ENCODE measurements at places on chromosomes 2 and 18. TPM values are rescaled to one million over a fixed set of nuclear protein-coding genes. Genes with fewer than 3 reads are reported as not detected.

CFAP210 gene
- total RNA-seq = 0.08 TPM

EFHD1 gene
- 0.35 TPM for total RNA-seq

UGT1A3 gene
- total RNA-seq = not detected

INHA gene
- total RNA-seq = not detected

ARHGEF33 gene
- 0.35 TPM for total RNA-seq

DAPL1 gene
- not detected for total RNA-seq

TPO gene
- total RNA-seq = not detected

MC4R gene
- total RNA-seq = not detected

CDCA7 gene
- 36.9 TPM for total RNA-seq

COL3A1 gene
- 0.76 TPM for total RNA-seq

STARD6 gene
- total RNA-seq = not detected

LPIN2 gene
- 66.6 TPM for total RNA-seq

LIMS1 gene
- total RNA-seq = 40.2 TPM

KRTCAP3 gene
- total RNA-seq = 4.8 TPM

MYO1B gene
- 11.0 TPM for total RNA-seq

HOXD4 gene
- total RNA-seq = not detected

CHRND gene
- not detected for total RNA-seq

C2orf72 gene
- not detected for total RNA-seq

GAL3ST2 gene
- 0.33 TPM for total RNA-seq

ACKR3 gene
- total RNA-seq = 0.73 TPM

NT5DC4 gene
- not detected for total RNA-seq

EFEMP1 gene
- 0.43 TPM for total RNA-seq

FOXD4L1 gene
- 0.18 TPM for total RNA-seq

ABCA12 gene
- not detected for total RNA-seq

SERPINB11 gene
- not detected for total RNA-seq

RAB17 gene
- 0.14 TPM for total RNA-seq

RNASEH1 gene
- 36.7 TPM for total RNA-seq

ORC4 gene
- total RNA-seq = 29.9 TPM

VAMP5 gene
- 9.3 TPM for total RNA-seq

SLC39A6 gene
- 39.4 TPM for total RNA-seq

ARMC9 gene
- total RNA-seq = 5.9 TPM

UPP2 gene
- total RNA-seq = not detected

CRYBA2 gene
- not detected for total RNA-seq
